ENCODE measurements at places on chromosomes 16 and 17.

DNA sequence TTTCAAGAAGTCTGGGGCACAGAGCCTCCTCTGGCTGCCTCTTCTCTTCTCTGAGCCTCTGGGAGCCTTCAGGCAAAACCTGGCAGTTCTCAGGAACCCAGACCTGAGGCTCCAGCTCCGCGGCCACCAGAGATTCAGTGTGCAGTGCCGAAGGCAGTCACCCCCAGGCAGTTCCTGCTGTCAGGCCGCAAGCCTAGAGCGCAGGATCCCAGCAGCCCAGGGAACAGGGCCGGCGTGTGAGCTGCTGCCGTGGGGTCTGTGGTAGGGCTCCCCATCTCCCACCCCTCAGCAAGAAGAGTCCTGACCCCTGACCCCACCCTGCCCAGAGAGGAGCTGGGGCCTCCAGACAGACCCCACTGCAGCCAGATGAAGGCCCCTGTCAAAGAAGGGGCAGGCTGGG, 78.2 kb downstream of the AMFR start:
- no peak for DNase-seq

DNA sequence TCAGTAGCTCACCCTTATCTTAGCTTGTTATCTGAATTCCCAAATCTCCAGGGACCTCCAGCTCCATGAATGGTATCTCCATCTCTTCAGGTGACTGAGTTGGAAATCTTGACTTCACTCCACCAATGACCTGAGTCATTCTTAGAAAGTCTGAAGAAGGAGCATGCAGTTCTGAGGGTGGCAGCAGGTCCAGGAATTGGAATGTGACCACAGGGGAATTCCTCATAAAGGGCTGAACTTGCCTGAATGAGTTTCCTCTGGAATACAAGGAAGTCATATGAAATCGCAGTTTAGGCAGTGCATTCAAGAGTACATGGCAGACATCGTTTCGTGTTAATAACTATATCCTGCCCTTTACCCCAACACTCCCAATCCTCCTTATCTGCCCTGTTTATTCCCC, 12.5 kb upstream of the PYY start:
- DNase-seq: no peak

GRCh38 chr17:77318491-77319210, 177.9 kb downstream of the SEC14L1 start:
- DNase-seq: no peak

- DNase-seq: no peak
These were observed 34.0 kb downstream of the DGKE start for GRCh38 chr17:56867948-56868376.

DNA sequence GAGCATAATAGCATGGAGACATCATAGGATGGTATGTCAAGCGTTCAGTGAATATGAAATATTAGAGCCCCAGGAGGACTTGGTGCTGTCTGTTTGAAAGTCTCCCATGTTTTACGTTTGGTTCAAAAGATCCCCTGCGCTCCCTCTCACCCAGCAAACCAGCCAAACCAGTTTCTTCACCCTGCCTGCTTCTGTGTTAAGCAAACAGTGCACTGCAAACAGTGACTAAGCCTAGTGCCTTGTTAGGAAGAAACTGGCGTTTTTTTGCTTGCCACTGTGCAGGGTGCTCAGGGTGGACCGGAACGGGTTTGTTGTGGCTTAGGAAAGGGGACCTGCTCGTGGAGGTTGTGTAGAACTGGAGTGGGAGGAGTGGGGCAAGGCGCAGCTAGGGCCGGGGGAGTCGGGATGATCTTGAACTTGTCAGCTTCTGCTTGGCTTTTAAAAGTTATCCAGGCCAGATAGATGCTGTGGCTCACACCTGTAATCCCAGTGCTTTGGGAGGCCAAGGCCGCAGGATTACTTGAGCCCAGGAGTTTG, 7.7 kb downstream of the CDH1 start:
- DNase-seq: no peak

- no peak for DNase-seq
These were observed 10.6 kb downstream of the CPSF4L start for GRCh38 chr17:73250851-73251640.

GRCh38 chr16:62831235-62831850, 795.1 kb upstream of the CDH8 start:
- DNase-seq: no peak

GRCh38 chr16:55136356-55137150, 187.4 kb upstream of the IRX6 start:
- no peak for DNase-seq

DNA sequence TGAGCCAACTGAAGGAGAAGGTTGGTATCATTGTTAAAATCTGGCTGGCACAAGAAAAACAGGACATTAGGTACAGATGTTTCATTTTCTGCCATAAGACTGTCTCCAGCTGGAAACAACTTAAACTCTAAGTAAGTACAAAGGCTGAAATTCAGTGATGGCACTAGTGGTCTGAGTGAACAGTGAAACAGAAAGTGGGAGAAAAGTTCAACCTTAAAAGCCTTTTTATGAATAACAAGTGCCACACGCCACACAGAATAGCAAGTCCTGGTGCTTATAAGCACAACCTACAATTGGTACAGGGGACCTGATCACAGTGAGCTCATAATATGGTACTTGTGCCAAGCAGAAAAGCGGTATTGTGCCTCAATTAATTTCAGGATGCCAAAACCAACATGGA, 56.7 kb downstream of the CEP112 start:
- DNase-seq: no peak

DNA sequence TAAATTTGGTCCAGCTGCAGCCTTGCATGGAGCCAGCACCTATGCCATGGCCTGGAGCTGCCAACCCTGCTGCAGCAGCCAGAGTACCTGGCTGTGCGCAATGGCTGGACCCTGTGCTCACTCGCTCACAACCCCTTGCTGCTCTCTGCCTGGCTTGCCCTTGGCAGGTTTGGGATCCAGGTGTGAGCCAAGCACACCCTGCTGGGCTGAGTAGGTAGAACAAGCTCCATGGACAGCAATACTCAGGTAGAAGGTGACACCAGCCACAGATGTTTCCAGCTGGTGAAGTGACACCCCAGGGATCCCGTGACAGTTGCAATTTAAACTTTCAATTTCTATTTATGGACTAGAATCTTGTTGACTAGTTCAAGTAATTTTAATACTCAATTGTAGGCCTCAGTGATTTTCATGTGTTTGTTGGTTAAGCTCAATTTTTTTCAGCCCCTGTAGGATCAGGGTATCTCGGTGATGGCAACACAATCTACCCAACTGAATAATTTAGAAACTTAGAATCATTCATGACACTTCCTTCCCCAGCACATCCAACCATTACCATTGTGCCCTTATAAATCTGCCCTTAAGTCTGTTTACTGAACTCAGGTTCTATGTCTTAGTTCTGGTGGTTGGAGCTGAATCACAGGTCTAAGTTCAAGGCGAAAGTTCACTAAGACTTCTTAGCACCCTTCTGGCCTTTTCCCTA, 480.0 kb downstream of the PMP22 start:
- DNase-seq: peak; percentile 41

- DNase-seq: peak; percentile 51
These were observed 146.1 kb downstream of the IRF8 start for GRCh38 chr16:86044881-86045590.

DNA sequence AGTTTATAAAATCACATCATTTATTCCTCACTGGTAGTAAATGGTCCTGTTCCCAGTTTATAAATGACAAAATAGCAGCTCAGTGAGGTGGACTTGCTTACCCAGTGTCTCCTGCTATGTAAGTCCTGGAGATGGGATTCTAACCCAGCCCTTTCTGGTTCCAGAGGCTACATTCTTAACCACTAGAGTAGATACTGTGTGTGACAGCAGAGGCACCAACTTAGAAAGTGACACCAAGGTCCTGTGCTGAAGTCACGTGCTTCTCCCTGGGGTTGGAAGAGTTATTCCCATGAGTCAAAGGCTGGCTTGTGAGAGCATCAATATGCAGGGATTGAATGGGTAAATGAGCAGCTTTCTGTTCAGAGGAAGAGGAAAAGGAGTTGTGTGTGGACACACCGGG, 167.3 kb upstream of the IRX3 start:
- no peak for DNase-seq

DNA sequence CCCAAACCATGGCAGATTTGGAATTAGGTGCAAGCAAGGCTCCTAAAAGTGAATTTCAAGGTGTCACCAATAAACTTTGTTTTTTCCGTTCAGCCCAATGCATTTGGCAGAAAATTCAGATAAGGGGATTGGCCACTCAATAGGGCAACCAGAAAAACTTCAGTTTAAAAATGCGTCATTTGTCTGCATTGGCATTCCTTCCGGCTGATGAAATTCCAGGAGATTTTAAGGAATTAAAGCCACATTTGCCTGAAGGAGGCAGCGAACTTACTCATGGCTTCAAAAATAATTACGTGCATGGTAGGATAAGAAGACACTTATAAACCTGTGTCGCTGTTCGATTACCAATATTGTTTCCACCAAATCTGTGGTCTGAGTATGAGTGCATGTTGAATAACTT, 151.9 kb downstream of the SALL1 start:
- no peak for DNase-seq

DNA sequence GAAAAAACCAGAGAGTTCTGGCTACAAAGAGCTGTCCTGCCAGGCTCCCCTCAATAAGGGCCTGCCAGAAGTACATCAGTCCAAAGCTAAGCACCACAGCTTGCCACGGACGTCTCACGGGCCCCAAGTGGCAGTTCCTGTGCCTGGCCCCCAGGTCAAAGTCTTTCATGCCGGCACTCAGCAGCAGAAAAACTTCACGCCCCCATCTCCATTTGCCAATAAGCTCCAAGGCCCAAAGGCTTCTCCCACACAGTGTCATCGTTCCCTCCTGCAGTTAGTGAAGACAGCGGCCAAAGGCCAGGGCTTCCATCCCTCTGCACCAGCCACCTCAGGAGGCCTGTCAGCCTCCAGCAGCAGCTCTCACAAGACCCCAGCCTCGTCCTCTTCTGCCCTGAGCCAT, 27.4 kb downstream of the UBN1 start:
- no peak for DNase-seq

- DNase-seq: no peak
These were observed 8.5 kb downstream of the CSF3 start for GRCh38 chr17:40023590-40024292.

GRCh38 chr17:63695889-63696288, 4.0 kb downstream of the LIMD2 start:
- peak; percentile 48 for DNase-seq

- no peak for DNase-seq
These were observed 16.5 kb upstream of the EEF2K start for GRCh38 chr16:22189473-22190080.

DNA sequence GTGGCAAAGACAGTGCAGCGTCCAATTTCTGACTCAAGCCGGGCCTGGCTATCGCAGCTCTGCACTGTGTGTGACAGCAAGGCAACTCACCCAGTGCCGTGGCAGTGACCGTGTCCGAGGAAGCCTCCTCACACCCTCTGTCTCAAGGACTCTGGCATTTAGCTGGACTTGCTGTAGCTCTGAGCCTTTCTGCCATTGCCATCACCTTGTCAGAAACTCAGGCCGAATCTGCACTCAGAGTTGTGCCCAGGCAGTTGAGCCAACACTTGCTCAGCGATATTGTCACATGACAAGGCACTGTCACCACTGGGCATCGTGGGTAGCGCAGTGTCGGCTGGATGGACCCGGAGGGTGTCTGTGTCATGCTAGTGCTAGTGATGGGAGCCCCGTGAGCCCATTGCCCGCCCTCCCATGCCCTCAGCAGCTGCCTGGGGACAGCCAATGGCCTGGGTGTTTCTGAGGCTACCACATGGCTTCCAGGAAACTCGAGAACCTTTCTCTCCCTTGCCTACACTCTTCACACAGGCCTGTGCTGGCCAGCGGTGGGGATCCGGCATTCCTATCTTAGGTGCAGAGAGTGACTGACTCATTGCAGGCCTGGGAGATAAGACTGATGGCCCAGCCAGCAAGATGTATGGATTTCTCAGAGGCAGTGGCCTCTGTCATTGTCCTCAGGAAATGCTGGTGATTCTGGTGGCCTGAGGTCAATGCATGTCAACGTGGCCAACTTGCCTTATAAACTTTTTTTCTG, 22.1 kb upstream of the STH start:
- no peak for DNase-seq

- no peak for DNase-seq
These were observed 72.2 kb downstream of the RMI2 start for GRCh38 chr16:11417487-11417886.

- no peak for DNase-seq
These were observed 42.4 kb upstream of the NF1 start for GRCh38 chr17:31052187-31052889.

- DNase-seq: peak; percentile 55
These were observed 116.4 kb upstream of the SMURF2 start for GRCh38 chr17:64778240-64779097.

DNA sequence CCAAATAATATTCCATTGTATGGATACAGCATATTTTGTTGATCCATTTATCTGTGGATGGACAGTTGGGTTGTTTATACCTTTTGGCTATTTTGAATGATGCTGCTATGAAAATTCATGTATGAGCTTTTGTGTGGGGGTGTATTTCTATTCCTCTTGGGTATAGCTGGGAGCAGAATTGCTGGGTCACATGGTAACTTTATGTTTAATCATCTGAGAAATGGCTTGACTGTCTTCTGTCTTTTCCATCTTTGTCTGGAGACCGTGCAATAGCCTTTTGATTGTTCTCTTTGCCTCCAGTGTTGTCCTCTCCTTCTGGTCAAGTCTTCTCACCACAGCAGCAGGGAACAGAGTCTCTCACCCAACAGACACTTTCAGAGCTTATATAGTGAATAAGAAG, 20.5 kb upstream of the MAF start:
- DNase-seq: no peak

GRCh38 chr16:21235199-21235585, 1.7 kb downstream of the ANKS4B start:
- no peak for DNase-seq

DNA sequence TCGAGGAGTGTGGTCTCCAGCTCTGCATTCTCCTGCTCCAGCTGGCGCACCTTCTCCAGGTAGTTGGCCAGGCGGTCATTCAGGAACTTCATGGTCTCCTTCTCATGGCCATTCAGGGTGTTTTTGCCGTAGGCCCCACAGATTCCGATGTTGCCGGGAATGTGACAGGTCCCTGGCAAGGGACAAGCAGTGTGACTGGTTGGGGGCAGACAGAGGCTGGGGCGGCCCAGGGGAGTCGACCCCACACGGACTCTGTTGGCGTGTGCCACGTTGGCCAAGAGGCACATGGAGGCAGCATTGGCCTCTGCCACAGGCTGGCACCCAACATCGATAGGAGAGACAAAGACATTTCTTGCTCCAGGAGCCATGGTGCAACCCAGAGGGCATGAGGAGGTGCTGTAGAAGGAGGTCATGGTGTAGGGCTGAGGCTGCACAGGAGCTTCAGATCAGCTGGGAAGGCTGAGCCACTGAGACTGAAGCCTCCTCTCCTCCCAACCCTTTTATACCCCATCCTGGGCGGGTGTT, at the start of gene KRT37:
TSS of gene KRT37 (minus strand) at position 475 of the 525 bp plus-strand sequence. CDS start at position 413, 62 bp downstream.
- DNase-seq: no peak

- DNase-seq: no peak
These were observed 94.2 kb upstream of the HSBP1 start for GRCh38 chr16:83713597-83713996.

GRCh38 chr17:31738996-31739699, 119.9 kb downstream of the COPRS start:
- no peak for DNase-seq

DNA sequence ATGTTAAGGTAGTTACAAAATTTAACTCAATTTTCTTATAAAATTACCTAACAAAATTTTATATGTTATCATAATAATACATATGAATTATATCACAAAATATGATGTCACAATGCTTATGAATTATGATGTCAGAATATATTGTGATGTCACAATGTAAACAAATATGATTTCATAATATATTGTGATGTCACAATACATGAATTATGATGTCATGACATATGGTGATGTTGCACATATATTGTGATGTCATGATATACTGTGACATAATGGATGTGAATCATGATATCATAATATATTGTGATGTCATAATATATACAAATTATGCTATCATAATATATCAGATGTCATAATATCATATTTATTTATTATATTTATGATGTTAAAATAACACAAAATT, 1879.9 kb downstream of the TP53TG3F start:
- DNase-seq: no peak
